HS-5 (cell line): ENCODE measurements at places on chromosomes 2 and 18.

- DNase-seq: no peak
Observed at GRCh38 chr2:109135359-109136197, 6.6 kb downstream of the SH3RF3 start.

DNA sequence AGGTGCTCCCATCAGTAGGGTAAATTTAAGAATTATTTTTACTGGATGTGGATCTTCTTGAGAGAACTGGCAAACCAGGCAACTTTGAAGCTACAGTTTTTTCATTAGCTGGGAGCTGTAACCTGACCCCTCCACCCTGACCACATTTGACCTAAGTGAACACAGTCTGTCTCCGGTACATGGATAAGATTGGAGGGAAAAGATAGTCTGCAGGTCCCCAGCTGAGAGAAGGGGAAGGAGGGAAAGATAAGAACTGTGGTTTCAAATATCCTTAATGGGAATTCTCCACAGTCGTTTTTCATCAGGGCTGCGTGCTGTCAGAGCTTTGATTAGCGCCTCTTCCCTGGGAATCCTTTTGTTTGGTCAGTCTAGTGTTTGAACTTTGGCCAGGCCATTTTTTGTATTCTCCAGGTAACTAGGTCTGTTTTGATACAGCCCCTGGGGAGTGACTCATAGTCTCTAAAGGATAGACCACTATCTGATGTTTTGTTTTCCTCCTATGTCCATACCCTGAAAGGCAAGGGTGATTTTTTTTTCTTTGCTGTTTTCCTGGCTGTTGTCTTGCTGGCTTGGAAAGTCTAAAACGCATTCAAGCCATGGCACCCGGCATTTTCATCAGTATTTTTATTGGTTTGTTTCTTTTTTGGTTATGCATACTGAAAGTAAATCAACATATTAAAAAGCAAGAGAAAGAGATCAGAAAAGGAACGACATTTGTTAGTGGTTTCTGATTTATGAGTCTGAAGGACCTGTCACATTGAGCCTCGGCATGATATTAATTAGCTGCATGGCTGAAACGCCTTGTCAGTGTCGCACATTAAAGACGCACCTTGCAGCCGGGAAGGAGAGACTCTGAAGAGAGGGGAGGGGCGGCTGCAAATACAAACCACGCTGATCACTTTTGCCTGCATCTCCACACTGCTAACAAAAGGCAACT lies 183.4 kb upstream of the FN1 start:
- no peak for DNase-seq

- DNase-seq: no peak
Observed at GRCh38 chr2:65177751-65178442, 48.0 kb upstream of the RAB1A start.

GRCh38 chr2:21258082-21258481 lies 134.3 kb downstream of the TDRD15 start:
- no peak for DNase-seq

DNA sequence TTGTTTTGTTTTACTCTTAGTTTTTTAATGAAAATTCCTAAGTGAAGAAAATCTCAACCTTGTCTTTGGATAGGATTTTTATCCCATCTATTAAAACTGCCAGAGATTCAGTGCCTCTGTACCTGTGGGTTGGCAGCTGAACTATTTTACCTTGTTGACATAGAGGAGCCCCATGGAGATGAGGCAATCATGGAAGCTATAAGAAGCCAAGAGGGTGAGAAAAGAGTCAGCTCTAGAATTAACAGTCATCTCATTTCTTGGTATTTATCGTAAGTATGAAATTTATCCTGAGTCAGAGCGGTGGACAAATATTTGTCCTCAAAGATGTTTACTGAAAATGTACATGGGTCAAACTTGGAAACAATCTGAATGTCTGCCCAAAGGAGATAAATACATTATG lies 35.8 kb upstream of the PGAP1 start:
- DNase-seq: no peak
